Caco-2 (cell line): ENCODE measurements at places on chromosomes 7 and 10. TPM values are rescaled to one million over a fixed set of nuclear protein-coding genes. Genes with fewer than 3 reads are reported as not detected.

BMI1 gene
- 118 and 121 TPM in 2 replicates for total RNA-seq

MPP7 gene
- total RNA-seq: 72.0 and 79.4 TPM in 2 replicates

IKZF5 gene
- 10.4 and 11.6 TPM in 2 replicates for total RNA-seq

MEIG1 gene
- not detected in 2 replicates for total RNA-seq

CCDC146 gene
- total RNA-seq: 1.4 and 2.6 TPM in 2 replicates

ZNF789 gene
- total RNA-seq: 30.1 and 32.3 TPM in 2 replicates

CTNNA3 gene
- 0.20 and 0.79 TPM in 2 replicates for total RNA-seq

ITIH2 gene
- total RNA-seq: 13.3 and 20.3 TPM in 2 replicates

PON3 gene
- total RNA-seq: 13.4 and 15.0 TPM in 2 replicates
